Immature natural killer cell (primary cell): ENCODE measurements at places on chromosomes 1 and 21.
A peak's percentile ranks its signal among the peaks of the same experiment; 100 is the strongest.

- H3K27ac ChIP-seq, result no peak overlapping the region
- peaks cover 7% of the 10 kb centered on the region for H3K27me3 ChIP-seq
- peak overlapping the region; percentile 97 for H3K4me3 ChIP-seq
- peaks cover 4% of the 10 kb centered on the region for H3K36me3 ChIP-seq
- H3K4me1 ChIP-seq, result peaks cover 20% of the 10 kb centered on the region
- peak; percentile 26 for DNase-seq
Measured at GRCh38 chr1:150233359-150234308, 2.3 kb downstream of the ANP32E start.

DNA sequence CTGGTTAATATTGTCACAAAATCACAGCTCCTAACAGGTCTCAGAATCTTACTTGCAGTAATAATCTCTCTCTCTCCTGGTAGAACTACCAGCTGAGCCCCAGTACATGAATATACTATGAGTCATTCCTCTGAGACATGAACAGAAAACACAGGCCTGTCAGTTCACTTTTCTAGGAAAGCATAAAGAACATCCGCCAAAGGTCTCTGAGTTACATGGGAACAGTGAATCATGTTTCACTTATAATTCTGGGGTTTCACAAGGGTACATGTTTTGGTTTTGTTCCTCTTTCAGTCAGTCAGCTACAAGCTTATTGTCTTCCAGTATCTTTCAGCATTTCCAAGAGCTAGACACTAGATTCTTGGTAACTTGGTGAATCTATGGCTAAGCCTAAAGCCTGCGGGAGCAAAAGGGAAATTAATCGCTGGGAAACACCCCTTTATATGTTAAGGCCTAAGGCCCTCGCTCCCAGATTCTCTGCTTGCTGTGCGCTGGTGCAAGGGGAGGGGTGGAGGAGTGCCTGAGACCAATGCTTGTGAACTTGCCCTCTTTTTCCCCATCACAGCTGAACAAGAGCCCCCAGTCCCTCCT is 31.7 kb downstream of the IFNGR2 start:
- H3K4me3 ChIP-seq, result no peak overlapping the region
- no peak overlapping the region for H3K27ac ChIP-seq
- no peaks in the 10 kb centered on the region for H3K4me1 ChIP-seq
- no peak for DNase-seq
- peaks cover 69% of the 10 kb centered on the region for H3K36me3 ChIP-seq

DNA sequence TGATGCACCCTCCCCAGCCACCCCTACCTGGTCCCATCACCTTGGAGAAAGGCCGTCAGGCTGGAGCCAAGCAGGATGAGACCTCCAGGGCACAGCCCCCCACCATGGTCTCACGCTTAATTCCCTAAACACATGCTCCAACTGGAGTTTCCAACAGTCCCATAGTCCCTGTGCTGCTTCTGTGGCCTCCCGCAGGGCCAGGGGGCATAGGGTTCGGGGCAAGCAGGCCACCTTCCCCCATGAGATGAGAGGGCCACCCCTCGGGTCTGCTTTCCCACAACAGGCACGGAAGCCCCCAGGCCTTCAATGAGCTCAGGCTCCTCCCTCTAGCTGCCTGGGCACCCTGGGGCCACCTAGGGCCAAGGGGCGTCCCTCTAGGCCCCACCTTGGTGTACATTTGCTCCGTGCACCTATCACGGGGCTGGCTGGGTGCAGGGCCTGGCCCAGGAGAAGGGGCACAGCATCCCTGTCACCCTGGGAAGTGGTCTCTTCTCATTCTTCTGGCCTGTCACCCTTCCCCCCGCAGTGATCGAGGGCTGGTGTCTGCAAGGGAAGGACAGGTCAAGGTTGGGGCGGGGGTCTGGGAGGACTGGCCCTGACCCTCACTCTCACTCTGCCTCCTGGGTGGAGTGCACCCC is 42.4 kb downstream of the TRIM11 start:
- no peak overlapping the region for H3K4me3 ChIP-seq
- no peaks in the 10 kb centered on the region for H3K27me3 ChIP-seq
- no peak for DNase-seq

DNA sequence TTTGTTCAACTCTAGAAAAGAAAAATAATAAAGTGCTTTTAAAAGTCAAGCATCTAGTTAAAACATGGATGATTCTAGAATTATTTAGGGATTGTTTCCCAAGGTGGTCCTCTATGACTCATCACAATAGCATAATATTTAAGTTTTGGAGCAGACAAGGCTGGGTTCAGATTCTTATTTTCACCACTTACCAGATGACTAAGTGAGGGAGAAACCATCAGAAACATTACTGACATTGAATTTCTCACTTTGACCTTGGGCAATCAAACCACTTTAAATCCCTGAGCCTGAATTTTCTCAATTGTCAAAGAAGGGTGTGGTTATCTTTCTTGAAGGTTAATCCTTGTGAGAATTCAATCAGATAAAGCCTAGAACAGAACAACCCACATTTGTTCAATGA is 102.5 kb upstream of the PTGFR start:
- H3K27me3 ChIP-seq, result no peaks in the 10 kb centered on the region
- no peaks in the 10 kb centered on the region for H3K4me1 ChIP-seq
- no peak overlapping the region for H3K4me3 ChIP-seq
- no peak for DNase-seq
